ENCODE measurements at places on chromosomes 2 and 18.
A peak's percentile ranks its signal among the peaks of the same experiment; 100 is the strongest.

GRCh38 chr18:38497266-38497665 is 931.7 kb upstream of the CELF4 start:
- DNase-seq, result no peak

DNA sequence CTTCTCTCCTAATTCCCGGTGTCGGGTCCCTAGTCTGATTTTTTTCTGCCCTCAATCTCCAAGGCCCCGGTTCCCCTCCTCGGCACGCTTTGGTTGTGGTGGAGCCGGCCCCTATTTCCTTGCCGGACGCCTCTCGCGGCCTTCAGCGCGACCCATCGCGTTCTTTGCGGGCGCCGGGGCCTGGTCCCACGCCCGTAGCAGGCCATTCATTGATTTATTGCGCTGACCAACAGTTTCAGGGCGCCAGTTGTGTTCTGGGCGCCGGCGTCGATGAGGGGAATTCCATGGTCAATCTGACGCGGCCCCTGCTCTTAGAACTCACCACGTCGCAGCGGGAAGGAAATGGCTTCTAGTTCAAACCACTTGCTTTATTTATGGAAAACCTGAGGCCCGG is 396 bp downstream of the CNOT9 start:
- DNase-seq, result peak; percentile 54

DNA sequence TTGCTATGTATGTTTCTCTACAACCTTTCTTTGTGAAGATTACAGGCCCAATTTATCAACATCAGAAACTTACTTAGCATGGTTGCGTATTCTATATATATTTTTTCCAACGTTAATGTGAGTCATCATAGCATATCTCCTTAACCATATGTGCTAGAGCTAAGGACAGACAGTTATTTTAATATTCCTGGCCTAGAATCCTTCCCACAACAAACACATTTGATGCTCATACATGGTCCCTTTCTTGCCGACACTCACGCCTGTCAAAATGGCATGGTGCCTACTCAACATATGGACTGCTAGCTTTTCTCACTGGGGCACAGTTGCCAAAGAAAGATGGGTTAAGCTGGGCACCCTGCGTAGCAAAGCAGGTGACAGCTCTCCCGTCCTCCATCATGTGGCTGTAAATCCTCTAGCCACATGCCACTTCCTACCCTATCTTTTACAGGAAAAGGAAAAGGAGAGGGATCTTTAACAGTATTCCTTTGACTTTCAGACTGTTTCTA is 75.2 kb upstream of the GALNT5 start:
- no peak for DNase-seq

GRCh38 chr2:80525152-80525551 is 220.6 kb upstream of the LRRTM1 start:
- no peak for DNase-seq

DNA sequence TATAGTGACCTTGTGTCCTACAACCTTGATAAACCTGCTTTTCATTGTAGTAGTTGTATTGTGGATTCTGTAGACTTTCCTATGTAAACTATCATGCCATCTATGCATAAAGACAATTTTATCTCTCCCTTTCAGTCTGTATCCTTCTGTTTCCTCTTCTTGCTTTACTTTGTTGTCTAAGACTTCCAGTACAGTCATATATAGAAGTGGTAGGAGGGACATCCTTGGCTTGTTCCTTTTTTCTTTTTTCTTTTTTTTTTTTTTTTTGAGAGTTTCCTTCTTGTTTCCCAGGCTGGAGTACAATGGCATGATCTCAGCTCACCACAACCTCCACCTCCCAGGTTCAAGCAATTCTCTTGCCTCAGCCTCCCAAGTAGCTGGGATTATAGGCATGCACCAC is 39.7 kb downstream of the UBE2F start:
- no peak for DNase-seq

- no peak for DNase-seq
These were observed 37.5 kb upstream of the TPO start for GRCh38 chr2:1375794-1376193.

GRCh38 chr2:64142741-64143168 is 1.5 kb downstream of the PELI1 start:
- DNase-seq, result no peak

DNA sequence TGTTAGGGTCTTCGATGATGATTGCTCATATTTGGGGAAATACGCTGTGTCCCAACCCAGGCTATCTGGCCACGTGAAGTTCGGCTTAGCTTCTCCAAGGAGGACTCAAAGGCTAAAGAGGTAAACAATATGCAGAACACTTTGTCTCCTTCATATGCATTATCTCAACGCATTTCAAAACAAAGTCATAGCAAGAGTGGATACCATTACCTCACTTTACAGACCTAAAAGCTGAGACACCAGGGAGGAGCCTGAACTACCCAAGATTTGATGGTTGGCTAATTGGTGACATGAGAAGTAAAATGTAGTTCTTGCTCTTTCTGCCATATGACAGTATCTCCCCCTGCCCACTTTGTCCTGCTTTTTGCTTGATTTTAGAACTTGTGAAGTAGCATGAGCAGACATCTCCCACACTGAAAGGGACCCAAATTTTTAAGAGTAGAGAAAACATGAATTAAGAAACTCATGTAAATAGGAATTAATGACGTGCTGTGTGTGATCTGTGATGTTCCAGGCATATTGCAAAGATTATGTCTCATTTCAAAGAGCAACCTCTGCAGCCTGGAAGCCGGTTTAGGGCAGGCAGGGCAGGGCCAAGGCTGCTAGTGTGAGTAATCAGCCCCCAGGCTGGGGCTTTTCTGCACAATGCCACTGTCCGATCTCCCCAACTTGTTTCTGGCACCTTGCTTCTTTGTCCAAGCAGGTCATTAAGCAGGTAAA is 144.5 kb downstream of the BCL11A start:
- no peak for DNase-seq

GRCh38 chr18:76538846-76539245 is 43.8 kb upstream of the ZNF516 start:
- no peak for DNase-seq

GRCh38 chr2:240434728-240435456 is 571 bp upstream of the GPC1 start:
- peak; percentile 95 for DNase-seq

- DNase-seq, result no peak
These were observed 121.7 kb upstream of the PPP1CB start for GRCh38 chr2:28629910-28630309.

GRCh38 chr2:2095360-2096093 is 235.5 kb downstream of the MYT1L start:
- DNase-seq, result no peak

- no peak for DNase-seq
These were observed 383.3 kb upstream of the ETAA1 start for GRCh38 chr2:67013821-67014220.

DNA sequence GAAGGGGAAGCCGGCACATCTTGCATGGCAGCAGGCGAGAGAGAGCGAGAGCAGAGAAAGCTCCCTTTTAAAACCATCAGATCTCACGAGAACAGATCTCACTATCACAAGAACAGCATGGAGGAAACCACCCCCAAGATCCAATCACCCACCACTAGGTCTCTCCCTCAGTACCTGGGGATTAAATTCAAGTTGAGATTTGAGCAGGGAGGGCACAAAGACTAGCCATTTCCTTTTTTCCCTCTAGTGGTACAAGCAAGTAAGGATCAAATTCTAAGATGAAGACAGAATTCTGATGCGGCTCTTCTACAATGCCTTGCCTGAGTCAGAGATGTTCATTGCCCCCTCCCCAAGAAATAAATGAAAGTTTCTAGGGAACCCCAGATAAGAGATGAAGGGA is 45.6 kb upstream of the ANKRD44 start:
- no peak for DNase-seq

DNA sequence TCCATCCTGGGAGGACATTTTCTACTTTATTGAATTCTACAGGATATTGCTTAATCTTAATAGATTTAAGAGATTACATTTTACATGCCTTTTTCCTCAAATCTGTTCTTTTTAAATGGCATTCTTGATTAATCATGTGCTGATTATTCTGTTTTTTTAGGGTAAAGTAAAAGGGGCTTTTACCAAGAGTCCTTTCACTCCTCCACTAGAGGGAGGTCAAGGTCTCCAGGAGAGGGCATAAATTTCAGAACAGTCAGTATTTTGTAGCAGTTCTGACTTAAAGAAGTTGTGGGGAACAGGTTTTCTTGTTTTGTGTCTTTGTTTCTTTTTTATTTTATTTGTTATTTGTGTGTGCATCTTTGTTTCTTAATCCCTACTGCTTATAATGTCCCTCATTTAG is 25.4 kb downstream of the WDR75 start:
- DNase-seq, result peak; percentile 36

- DNase-seq, result no peak
These were observed 38.5 kb upstream of the MYO3B start for GRCh38 chr2:170139276-170139967.

GRCh38 chr2:112092286-112093041 is 37.4 kb downstream of the TMEM87B start:
- DNase-seq, result peak; percentile 30

DNA sequence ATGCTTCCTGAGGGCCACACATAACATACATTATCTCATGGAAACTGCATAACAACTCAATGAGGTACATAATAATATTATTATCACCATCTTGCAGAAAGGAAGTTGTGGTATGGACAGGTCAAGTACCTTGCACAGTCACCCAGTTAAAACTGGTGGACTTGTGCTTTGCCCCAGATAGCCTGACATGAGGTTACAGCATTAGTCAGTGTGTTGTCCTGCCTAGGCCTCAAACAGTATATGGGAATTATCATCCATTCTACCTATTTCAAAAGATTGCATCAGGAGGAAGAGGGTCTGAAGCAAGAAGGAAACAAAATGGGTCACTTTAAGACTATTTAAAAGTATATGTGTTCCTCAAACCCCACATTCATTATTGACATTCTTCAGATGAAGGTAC is 5.4 kb upstream of the ANTXR1 start:
- DNase-seq, result no peak

DNA sequence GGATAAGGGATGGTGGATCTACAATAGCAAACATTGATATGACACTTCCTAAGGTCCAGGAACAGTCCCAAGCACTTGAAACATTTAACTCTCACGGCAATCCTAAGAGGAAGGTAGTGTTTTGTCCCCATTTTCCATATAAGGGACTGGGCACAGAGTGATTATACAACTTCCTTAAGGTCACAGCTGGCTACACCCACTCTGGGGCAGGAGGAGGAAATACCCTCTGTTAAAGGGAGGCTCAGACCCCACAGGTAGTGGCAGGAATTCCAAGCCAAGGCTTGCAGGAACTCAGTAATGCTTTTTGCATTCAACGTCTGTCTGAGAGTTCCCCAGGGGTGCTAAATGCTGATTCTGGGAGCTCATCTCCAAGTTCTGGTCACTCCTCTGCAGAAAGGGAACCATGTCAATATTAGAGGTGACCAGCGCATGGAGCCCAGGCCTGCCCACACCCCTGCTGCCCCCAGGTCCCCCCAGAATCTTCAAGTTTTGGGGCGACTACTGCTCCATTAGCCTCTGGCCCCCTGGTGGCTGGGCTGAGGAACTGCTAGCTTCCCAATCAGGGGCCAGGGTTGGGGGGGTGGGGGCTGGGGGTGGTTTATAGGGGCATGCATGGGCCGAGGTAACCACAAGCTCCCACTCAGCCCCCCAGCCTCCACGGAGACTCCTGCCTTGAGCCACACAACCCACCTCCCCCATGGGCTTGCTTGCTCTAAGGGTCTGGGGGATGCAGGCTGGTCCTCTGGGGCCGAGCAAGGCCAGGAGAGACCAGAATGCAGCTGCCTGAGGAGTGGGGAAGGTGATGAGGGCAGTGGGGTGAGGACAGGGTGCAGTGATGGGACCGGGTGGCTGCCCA is 11.1 kb downstream of the OBSL1 start:
- no peak for DNase-seq

GRCh38 chr18:30409120-30409519 is 633.4 kb downstream of the DSC3 start:
- no peak for DNase-seq

DNA sequence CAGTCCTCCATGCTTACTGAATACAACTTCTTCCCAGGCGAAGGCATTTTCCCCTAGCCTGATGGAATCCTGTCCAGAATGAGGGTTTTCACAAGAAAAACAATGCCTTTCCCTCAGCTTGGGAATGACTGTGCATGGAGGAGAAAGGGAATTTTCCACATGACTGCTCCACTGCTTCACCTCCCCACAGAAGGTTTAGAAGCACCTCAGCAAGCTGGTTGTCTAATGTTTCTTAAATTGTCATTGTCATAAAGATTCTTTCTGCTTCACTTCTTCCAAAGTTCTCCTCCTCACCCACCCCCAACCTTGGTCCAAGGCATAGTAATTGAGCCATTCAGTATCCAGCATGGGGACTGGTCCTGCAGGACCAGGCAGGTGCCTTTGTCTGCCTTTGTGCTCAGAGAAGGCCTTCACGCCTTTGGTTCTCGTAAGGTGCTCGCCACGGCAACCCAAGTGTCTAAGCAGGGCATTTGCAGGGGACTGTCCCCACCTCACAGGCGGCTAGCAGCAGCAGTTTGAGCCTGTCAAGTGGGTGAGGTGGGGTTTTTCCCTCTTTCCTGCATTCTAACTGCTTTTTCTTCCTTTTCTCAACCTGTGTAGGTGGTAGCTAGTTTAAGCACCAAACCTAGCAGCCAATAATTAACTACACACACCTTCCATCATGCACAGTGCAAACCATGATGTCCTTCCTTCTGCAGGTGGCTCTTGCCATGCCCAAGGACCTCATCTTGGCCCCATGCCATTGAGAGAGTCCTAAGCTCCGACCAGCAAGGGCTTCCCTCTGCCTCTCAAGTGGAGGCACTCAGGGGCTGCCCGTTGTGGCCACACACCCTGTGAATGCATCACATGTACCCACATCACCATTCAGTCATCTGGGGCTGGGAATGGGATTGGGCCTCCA is 65.7 kb upstream of the BCL2L11 start:
- DNase-seq, result no peak

DNA sequence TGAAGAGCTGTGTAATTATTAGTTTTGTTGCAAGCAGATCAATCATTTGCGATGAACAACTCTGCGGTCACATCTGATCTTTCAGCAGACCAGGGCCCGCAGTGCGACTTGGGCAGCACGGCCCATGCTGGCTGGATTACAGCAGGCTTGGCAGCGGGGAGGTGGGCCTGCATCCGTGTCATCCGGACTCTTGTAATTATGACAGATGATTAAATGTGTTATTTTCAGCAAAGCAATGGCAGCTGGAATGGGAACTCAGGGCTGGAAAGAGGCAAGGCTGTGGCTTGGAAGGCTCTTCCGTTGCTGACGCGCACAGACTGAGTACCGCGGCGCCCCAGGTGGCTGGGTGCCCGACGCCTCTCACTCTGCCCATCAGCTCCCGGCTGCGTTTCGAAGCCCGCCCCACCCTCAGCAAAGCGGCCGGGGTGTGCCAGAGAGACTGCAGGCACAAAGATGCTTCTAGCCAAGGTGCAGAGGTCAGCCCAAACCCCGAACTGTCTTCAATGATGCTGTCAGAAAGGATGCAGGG is 397.4 kb upstream of the SALL3 start:
- no peak for DNase-seq
